Mesothelial cell of epicardium (in vitro differentiated cells): ENCODE measurements at places on chromosomes 3 and 15. TPM values are rescaled to one million over a fixed set of nuclear protein-coding genes. Genes with fewer than 3 reads are reported as not detected.

STX19 gene
- 0.18 TPM in 1 of 3 replicates, not detected in the others for total RNA-seq

STRC gene
- total RNA-seq = 2.1 to 2.9 TPM (median 2.7 TPM) in 3 replicates

LPP gene
- 124 to 132 TPM (median 131 TPM) in 3 replicates for total RNA-seq

RARRES1 gene
- 48.9 to 53.0 TPM (median 51.9 TPM) in 3 replicates for total RNA-seq

UTS2B gene
- total RNA-seq = 0.60 to 1.1 TPM (median 0.90 TPM) in 3 replicates

CTXN2 gene
- total RNA-seq = 0.18 to 0.25 TPM in 2 of 3 replicates, not detected in the other
